NCI-H1105 (cell line): ENCODE measurements at places on chromosomes 7 and 10.

GRCh38 chr10:132890301-132890700 lies 52.1 kb downstream of the CFAP46 start:
- DNase-seq, result no peak

GRCh38 chr7:133029463-133029862 lies 52.4 kb downstream of the CHCHD3 start:
- no peak for DNase-seq

DNA sequence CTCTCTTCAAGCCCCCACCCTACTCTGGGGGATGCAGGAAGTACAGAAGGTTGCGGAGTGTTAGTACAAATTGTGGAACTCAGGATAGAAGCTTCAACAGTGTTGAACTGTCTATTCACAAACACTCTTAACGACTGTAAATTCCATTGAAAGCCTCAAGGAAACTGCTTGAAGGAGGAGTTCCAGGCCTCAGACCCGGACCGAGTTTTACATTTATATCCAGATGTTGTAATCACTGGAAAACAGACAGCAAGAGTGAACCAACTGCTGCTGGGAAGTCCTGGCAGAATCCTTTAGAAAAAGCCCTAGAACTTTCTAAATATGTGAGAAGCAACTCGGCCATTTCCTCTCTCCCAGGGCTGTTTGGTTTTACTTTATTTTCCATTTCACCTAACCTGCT lies 84.1 kb upstream of the LRRC18 start:
- DNase-seq, result no peak

- DNase-seq, result peak; percentile 52
Measured at GRCh38 chr10:15780353-15781135, 60.8 kb upstream of the ITGA8 start.

DNA sequence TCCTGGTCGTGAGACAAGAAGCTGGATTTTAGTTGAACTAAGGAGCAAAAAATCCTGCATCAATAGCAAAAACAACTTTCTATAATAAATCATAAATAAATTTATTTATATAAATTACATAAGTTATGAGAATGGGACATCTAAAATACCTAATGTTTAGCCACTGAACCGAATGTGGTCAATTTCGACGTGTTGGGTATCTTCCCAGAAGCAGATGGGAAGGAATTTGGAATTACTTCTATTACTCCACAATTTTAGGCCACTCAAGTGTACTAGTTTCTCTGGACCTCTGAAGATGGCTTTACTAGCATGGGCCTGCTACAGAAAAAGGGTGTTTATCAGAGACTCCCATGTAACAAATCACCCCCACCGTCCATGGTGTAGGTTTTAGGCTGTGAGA lies 172.0 kb downstream of the PRPF18 start:
- no peak for DNase-seq

DNA sequence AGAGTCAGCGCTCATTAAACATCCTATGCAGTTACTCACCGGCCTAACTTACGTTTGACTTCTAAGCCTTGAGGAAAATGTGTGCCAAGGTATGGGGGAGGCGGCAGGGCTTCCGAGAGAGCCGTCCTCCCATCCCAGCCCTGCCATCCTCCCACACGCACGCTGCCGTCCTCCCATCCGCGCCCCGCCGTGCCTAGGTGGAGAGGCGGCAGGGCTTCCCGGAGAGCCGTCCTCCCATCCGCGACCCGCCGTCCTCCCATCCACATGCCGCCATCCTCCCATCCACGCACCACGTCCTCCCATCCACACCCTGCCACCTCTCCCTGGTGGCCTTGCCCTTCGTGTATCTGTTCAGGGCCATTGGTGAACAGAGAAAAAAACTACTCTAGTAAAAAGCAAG lies 162.7 kb downstream of the PRKAG2 start:
- DNase-seq, result no peak

DNA sequence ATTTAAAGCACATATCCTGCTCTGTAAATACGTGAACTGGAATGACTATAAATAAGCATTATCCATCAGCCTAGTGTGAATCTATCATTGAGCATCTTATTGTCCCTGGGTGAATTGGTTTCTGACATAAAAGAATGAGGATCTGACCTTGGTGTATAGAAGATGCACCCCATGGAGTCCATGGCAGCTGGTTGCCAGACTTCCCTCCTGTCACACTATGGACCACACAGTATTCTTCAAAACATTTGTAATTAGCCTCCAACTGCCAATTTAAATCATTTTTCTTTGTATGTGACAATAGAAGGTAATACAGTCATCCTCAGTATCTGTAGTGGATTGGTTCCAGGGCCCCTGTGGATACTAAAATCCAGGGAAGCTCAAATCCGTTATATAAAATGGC lies 238.1 kb upstream of the ZWINT start:
- no peak for DNase-seq

- no peak for DNase-seq
Measured at GRCh38 chr7:18541871-18542212, 46.3 kb downstream of the HDAC9 start.

GRCh38 chr10:100755821-100756220 lies 10.4 kb downstream of the PAX2 start:
- DNase-seq, result no peak

GRCh38 chr10:131947631-131948347 lies 33.9 kb downstream of the BNIP3 start:
- no peak for DNase-seq
